Activated naive CD8-positive, alpha-beta T cell treated with anti-CD3 and anti-CD28 coated beads, Interleukin-2, amount 50 U/mL, for 24 hours (primary cell): ENCODE measurements at places on chromosomes 11 and 22.

- DNase-seq, result no peak
Measured at GRCh38 chr11:83773950-83774880, 488.0 kb upstream of the CCDC90B start.

DNA sequence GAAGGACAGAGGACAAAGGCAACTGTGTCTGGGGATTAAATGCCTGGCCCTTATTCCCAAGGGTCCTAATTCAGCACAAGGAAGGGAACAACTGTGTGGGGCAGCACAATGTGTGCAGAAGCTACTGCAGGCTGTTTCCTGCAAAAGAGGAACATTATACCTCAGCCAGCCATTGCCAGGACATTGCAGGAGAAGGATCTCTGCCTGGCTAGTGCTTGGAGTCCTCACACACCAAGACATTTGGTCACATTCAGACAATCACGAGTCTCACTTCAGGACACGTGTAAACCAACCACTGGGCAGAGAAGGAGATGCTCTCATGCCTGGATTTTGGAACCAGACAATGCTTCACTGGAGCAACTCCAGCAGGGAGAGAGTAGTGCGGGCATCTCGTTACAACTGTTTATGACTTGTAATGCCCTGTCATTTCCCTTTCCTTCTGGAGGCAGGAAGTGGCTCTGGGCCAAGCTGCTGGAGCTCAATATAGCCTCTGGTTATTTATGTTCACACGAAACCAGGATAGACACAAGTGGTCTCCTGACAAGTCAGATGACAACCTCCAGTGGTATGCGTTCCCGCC is 23.9 kb upstream of the ZC3H12C start:
- no peak for DNase-seq

DNA sequence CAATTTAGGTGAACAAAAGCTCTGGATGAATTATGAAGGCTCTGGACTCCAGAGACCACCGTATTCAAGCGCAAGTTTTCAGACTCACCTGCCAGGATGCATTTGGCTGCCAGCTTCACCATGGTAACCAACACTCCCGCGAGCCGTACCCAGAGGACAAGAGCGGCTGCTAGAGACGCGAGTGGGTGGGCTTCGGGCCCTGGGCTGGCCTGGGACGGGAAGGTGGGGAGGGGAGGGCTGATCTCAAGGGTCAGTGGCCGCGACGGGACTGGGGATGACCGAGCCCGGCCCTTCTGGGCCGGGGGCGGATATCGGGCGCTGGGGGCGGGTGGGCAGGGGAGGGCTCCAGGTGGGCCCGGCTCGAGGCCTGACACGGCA is 344 bp downstream of the IFT27 start:
- DNase-seq, result peak; percentile 33

DNA sequence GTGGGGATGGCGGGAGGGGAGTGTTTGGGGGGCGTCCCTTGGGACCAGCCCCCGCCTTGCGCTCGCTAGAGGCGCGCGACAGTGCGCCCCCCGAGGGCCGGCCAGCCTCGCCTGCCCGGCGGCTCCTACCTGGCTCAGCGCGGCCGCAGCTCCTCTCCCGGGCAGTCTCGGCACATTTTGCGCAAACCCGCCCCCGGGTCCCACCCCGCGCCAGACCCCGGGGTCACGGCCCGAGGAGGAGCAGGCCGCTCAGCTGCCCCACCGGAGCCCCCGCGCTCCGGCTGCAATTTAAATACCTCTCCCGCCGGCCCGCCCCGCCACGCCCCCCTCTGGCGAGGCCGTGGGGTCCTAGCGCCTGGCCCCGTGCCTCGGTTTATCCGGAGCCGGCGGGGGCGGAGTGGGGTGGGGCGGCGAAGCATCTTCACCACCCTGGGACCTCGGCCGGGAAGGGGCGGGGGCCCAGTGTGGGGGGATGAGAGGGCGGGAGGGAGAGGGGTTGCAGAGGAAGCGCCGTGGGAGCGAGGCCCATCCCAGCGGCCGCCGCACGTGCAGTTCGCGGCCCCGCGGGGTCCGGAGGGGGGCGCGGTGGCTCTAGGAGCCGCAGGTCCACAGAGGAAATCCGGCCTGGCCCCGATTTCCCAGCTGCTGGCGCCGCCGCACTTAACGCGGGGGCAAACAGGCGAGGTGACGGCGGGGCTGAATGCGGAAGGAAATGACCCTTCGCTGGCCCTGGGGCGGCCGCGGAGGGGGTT is at the start of gene LRRC32:
Gene LRRC32 (minus strand): TSS at position 263 of the 752 bp plus-strand sequence. CDS start 4,793 bp downstream, outside the sequence.
- peak; percentile 59 for DNase-seq

- DNase-seq, result no peak
Measured at GRCh38 chr11:134555510-134555909, 143.5 kb upstream of the B3GAT1 start.

GRCh38 chr11:87431392-87431791 is 393.7 kb downstream of the TMEM135 start:
- DNase-seq, result no peak

DNA sequence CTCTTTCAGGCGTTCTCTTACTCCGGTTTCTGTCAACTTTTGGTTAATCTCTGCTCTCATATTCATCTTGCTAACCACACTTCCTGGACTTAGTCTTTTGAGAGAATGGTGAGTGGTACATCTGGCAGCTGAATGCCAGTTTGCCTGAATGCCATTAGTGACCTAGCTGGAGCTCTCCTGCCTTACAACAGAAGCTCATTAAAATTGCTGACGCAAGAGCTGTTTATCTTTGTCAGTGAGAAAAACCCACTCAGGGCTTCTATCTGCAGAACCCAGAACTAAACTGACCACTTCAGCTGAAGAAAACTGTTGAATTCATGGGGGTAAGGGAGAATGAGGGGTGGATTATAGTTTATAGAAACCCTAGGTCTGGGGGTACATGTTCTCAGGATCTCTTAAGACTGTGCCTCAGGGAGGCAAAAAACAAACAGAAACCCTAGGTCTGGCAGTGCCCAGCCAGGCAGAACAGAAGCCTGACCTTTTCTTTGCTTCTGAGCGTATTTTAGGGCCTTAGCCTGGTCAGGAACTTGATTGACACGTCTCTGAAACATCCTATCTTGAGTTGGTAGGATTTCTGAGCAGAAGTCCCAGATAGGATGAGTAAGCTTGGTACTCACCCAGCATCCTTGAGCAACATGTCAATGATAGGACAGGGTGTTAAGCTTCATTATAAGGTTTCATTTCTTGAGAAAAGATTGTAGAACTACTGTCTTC is 52.8 kb upstream of the YWHAH start:
- DNase-seq, result no peak

- no peak for DNase-seq
Measured at GRCh38 chr11:32400196-32400595, 35.1 kb downstream of the WT1 start.

DNA sequence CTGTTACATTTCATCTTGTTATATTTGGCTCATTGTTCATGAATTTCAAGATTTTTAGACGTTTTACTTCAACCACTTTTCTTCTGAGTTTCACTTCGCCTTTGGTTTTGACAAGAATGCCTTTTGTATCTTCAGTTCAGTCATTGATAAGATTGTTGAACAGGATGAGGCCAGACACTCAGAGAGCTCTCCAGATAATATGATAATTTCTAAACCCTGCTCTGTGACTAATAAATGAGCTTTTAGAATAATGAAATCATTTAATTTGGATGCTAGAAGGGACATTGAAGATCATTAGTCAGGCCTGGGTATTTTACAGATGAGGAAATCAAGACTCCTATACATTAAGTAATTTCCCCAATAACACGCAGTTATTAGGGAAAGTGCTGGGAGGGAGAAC is 37.2 kb upstream of the GRAMD1B start:
- DNase-seq, result no peak

- no peak for DNase-seq
Measured at GRCh38 chr11:60214386-60214785, 28.6 kb downstream of the MS4A4E start.

- peak; percentile 8 for DNase-seq
Measured at GRCh38 chr11:125165111-125165842, 726 bp downstream of the PKNOX2 start.

DNA sequence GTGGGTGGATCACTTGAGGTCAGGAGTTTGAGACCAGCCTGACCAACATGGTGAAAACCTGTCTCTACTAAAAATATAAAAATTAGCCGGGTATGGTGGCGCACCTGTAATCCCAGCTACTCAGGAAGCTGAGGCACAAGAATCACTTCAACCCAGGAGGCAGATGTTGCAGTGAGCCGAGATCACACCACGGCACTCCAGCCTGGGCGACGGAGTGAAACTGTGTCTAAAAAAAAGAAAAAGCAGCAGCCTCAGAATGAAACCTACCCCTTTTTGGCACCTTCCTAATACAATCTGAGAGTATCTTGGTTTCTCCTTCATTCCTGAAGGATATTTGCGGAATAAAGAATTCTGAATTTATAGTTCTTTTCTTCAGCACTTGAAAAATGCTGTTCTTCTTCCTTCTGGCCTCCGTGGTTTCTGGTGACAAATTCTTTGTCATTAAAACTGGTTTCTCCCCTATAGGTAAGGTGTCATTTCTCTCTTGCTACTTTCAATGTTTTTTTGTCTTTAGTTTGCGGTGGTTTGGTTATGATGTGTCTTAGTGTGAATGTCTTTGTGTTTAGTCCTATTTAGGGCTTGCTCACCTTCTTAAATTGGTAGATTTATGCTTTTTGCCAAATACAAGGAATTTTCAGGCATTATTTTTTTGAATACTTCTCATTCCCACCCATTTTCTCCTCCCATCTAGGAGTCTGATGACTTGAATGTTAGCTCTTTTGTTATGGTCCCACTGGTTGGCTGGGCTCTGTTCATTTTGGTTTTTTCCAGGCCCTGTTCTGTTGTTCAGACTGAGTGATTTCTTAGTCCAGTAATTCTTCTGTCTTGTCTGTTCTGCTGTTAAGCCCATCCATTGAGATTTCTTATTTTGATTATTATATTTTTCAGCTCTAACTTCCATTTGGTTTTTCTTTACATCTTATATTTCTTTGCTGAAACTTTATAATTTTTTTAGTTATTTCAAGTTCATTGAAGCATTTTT is 15.4 kb downstream of the ASRGL1 start:
- no peak for DNase-seq

DNA sequence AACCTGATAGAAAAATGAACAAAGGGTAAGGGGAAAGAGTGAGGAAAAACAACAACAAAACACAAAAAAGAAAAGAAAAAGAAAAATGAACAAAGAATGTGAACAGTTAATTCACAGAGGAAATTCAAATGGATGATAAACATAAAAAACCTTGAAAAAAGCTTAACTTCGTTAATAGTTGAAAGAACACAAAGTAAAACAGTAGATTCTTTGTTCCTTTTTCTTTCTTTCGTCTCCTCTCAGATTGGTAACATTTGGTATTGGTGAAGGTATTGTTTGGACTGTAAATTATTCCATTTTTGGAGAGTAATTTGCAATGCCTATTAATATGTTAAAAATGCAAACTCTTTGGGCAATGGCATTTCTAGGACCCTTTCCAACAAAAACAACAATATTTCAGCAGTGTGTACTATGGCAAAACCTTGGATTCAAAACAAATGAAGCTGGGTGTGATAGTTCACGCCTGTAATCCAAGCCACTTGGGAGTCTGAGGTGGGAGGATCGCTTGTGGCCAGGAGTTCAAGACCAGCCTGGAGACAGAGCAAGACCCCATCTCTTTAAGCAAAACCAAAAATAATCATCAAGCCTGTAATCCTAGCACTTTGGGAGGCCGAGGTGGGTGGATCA is 3.3 kb upstream of the BACE1 start:
- DNase-seq, result no peak

DNA sequence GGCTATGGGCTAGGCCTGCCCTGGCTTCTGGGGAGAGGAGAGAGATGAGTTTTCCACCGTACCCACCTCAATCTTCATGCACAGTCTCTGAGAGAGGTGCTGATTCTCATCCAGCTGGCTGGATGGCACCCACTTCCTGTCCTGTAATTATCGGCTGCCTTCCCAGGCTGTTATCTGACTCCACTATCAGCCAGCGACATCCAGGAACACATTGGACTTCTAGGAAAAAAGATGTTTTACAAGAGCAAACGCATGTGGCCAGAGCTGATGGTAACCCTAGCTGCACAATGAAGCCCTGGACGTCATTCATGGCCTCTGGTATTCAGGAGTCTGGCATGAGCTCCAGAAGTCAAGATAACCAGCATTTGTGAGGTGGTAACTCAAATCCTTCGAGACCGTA is 137.4 kb downstream of the EHF start:
- DNase-seq, result no peak

- no peak for DNase-seq
Measured at GRCh38 chr11:90148900-90149299, 14.4 kb downstream of the NAALAD2 start.

- DNase-seq, result peak; percentile 50
Measured at GRCh38 chr11:62909107-62909894, 11.9 kb downstream of the CHRM1 start.

GRCh38 chr11:117678658-117679406 is 118.2 kb downstream of the DSCAML1 start:
- DNase-seq, result no peak

GRCh38 chr22:50529897-50530579 is at the start of gene TYMP:
Gene TYMP (minus strand): TSS chr22:50530012. CDS start chr22:50529709, 303 bp downstream.
- DNase-seq, result peak; percentile 83

DNA sequence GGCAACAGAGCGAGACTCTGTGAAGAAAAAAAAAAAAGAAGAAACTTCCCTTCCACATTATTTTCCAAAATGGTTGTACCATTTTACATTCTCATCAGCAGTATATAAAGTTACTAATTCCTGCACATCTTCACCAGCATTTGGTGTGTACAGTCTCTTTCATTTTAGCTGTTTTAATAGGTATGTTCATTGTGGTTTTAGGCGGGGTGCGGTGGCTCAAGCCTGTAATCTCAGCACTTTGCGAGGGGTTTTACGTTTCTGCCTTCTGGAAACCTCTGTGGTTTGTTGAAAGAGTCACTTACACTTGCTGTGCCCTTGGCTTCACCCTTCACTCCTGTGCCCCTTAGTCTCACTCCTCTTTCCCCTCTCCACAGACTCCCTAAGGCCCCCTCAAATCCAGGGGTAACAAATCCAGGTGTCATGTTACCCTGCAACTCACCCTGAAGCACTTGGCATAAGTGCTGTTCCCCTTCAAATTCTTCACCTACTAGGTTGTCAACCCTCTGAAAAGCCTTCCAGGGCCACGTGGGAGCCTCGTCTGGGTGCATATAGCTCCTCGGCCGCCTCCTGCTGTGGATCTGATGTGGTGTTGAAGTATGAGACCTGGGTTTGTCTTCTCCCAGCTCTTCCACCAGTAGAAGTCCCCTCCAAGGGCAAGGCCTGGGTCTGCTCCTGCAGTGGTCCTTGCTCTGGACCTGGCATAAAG is 20.8 kb downstream of the TOB2 start:
- no peak for DNase-seq

- DNase-seq, result no peak
Measured at GRCh38 chr11:71485063-71485399, 32.0 kb downstream of the NADSYN1 start.

DNA sequence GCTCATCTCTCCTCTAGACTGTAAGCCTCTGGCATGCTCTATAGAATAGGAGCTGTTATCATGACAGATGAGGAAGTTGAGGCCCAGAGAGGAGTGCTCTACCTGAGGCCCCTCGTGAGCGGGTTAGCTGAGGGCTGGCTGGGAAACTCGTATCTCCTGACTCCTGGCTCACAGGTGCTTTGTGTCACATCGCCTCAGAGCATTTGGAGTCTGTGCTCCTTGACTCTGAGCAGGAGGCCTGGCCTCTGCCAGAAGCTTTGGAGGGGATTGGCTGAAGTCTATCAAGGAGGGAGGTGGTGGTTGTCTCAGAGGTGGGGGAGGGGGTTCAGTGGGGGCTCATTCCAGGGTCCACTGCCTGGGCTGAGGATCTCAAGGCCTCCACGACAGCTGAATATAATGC is 7.4 kb downstream of the KCNC1 start:
- DNase-seq, result no peak
